ENCODE measurements at places on chromosomes 4 and X.

GRCh38 chr4:7256984-7257810, 64.9 kb downstream of the SORCS2 start:
- no peak for DNase-seq

DNA sequence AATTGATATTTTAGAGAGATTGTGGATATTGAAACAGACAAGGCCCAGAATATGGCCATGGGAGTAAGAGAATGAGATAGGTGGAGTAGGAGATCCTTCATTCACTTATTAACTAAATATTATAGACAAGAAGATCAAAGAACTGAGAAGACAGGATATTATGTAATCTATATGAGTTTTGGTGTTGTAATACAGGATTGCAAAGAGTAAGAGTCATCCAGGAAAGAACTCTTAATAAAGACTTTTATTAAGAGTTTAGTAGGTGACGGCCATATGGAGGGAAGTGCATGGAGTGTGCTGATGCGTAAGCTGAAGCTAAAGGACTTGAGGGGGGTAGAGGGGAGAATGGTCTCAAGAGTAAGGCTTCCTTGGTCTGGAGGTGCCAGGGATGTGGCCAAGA, 153.7 kb downstream of the VEGFC start:
- DNase-seq: no peak

DNA sequence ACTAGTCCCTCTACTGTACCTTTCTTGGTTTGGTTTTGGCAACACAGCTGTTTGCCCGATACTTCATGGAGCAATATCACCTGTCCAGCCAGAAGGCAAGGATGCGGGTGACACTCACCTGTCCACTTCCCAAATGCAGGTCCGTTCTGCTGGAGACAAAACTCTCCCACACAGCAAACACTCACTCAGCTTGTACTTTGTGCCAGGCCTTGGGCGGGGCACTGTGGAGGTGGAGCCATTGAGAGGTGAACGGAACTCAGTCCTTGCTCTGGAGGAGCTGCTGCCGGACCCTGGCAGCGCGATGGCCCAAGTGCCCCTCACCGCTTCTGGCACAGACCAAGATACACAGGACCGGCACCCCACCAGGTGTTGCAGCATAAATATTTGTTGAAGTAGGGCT, 15.3 kb upstream of the HMGB3 start:
- no peak for DNase-seq

DNA sequence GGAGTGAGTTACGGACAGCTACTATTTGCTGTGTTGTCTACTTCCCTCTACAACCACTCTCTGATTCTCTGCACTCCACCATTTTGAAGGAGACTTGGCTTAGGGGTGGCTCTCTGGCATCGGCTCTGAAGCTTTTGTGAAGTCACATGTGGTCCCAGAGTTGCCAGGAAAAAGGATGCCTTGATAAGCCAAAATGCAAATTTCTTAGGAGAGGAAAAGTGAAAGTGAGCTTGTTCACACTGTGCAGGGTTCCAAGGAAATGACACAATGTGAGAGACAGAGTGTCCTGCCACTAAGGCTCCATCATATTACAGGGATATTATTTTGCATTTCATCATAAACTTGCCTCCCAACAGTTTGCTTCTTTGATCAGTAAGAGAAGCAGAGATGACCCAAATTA, 7.2 kb downstream of the PHOX2B start:
- DNase-seq: no peak

GRCh38 chr4:121168446-121169281, 4.5 kb upstream of the TNIP3 start:
- no peak for DNase-seq

- DNase-seq: no peak
These were observed 7.2 kb downstream of the NR0B1 start for GRCh38 chrX:30301963-30302362.

Measured in stimulated activated CD4-positive, alpha-beta T cell treated with anti-CD3 and anti-CD28 coated beads, TNF-alpha, amount 100 ng/mL, for 4 hours (primary cell).